ENCODE measurements at places on chromosomes 7 and 10.
A peak's percentile ranks its signal among the peaks of the same experiment; 100 is the strongest.

- DNase-seq = no peak
Observed at GRCh38 chr7:68529221-68529620, 1069.1 kb upstream of the AUTS2 start.

DNA sequence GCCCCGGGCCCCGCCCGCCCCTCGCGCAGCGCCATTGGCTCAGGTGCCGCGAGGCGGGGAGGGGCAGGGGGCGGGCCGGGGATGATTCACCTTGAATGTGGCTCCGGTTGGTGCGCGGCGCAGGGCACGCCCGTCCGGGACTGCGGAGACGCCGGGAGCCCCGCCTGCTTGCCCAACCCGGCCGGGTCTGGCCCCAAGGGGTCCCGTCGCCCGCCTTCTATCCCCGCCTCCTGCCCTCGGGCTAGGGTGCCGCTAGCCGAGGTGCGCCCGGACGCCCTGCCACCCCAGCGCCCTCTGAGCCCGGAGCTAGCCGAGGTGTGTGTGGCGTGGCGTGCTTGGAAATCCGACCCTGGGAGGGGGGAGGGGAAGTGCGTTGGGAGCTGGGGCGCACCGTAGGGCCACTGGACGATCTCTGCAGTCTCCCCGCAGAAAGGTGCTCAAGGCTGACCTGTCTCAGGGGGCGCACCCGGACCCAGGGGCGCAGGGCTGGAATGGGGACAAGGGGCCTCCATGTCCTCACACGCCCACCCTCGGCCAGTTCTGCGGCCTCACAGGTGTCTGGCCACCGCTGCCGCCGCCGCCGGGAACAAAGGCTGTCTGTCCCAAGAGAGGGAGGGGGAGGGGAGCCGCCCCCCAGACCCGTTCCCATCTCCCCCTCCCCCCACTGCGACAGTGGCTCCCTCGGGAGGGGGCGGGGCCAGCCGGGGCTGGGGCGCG is 168.9 kb downstream of the NRF1 start:
- peak; percentile 51 for DNase-seq

DNA sequence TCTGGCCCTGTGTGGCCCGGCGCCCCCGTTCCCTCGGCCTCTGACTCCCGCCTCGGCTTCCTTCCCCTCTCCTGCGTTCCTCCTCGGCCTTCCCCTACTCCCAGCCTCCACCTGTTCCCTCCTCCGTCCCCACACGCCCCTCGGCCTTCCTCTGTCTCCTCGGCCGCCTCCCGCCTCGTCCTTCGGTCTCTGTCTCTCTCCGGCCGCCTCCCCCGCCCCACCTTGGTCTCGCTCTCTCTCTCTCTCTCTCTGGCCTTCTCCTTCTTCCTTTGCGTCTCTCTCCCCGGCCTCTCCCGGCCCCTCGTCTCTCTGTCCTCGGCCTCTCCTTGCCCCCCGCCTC is 588 bp downstream of the GET4 start:
- DNase-seq = no peak

GRCh38 chr10:110398419-110399105 is 93.8 kb upstream of the SMNDC1 start:
- DNase-seq = no peak

DNA sequence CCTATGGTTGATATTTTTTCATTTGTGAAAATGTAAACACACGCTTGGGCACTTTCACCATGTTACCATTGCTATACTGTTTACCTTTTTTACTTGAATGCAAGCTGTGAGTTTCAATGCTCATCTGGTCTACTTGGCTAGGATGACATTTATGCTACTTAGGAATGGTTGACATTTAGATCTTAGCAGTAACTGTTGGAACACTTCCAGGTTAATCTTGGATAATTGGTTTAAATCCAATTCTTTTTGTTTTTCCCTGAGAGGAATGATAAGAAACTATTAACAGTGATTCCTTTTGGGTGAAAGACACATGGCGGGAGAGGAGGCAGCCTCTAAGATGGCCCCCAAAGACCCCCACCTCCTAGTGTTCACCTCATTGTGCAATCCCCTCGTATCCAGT is 51.4 kb upstream of the AMPH start:
- DNase-seq = no peak

- no peak for DNase-seq
Observed at GRCh38 chr7:100574362-100575205, 884 bp upstream of the SAP25 start.

DNA sequence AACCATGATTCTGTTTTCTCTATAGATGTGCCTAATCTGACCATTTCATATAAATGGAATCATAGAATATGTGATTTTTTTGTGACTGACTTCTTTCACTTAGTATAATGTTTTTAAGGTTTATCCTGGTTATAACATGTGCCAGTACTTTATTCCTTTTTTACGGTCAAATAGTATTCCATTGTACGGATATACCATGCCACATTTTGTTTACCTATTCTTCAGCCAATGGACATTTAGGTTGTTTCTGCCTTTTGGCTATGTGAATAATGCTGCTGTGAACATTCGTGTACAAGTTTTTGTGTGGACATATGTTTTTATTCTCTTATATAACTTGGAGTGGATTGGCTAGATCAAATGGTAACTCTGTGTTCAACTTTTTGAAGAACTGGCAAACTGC is 178.3 kb upstream of the TCF7L2 start:
- no peak for DNase-seq

- DNase-seq = no peak
Observed at GRCh38 chr10:82874671-82875070, 999.7 kb downstream of the NRG3 start.

DNA sequence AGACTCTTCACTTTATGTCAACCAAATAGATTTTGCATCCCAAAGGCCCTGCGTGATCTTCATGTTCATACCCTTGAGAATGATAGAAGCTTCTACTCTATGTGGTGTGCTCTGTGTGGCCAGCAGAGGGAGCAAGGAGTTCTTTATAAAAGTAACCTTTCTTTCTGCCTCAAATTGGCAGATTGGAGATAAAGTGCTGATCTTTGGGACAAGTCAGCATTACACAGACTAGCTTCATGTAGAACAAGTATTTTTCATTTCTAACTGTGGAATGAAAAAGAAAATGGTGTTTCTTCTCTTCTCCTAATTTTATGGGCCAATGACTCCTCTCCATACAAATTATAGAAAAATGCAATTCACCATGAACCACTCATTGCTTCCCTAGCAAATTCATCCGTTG is 1214.1 kb downstream of the SORCS1 start:
- no peak for DNase-seq

DNA sequence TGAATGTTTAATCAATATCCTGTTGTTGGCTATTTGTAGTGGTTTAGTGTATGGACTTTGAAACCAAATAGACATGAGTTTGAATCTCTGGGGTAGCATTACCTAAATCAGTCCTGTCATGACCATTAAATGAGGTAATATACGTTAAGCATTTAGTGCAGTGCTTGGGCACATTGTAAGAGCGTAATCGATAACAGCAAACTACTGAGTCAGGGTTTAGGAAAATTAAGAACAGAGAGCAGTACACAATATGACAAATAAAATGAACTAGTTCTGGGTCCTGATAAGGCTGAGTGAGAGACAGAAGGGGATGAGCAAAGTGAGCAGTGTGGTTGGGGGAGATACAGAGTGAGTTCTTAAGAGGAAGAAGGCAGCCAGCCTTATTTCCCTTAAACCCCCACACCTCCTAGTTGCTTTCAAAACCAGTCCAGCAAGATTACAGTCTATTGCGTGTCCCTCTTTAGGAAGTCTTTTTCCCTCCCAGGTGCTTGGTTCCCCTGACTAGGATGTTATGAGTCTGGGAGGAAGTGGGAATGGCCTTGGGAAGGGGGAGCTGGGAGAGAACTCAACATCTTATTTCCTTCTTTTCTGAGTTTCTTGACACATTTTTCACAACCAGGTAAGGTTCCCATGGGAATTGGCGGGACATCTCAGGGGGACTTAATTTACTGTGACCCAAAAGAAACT is 171.0 kb downstream of the SND1 start:
- no peak for DNase-seq

- no peak for DNase-seq
Observed at GRCh38 chr10:113093188-113094113, 143.4 kb downstream of the TCF7L2 start.

- no peak for DNase-seq
Observed at GRCh38 chr10:110399106-110399964, 94.6 kb upstream of the SMNDC1 start.

- DNase-seq = no peak
Observed at GRCh38 chr10:47406870-47407691, 23.0 kb upstream of the ZNF488 start.

DNA sequence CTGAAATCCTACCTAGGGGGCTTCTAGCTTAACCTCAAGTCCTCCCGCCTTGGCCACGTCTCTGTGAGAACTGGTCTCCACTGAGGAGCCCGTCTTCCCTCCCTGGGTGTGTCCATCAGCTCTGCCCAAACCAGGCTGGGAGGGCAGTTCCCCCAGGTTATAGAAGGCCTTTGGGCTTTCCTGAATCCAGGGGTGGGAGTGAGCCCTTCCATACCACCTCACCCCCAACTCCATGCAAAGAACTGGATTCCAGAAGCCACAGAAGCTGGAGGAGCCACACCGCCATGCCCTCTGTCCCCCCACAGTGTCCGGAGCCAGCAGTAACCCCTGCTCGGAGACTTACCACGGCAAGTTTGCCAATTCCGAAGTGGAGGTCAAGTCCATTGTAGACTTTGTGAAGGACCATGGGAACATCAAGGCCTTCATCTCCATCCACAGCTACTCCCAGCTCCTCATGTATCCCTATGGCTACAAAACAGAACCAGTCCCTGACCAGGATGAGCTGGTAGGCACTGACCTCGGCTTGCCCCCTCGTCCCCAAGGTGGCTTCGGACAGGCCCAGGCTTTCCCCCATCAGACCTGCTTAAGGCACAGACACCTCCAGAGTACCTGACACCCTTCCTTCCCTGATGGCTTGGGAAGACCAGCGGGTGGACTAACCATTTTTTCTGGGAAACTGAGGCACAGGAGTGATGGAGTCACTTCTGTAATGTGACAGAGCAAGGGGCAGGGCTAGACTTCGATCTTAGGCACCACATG is 4.7 kb downstream of the CPA1 start:
- DNase-seq = no peak

GRCh38 chr7:131529179-131529578 is 27.2 kb downstream of the PODXL start:
- DNase-seq = no peak

- DNase-seq = no peak
Observed at GRCh38 chr7:30915005-30915601, 3.5 kb downstream of the AQP1 start.

GRCh38 chr10:94146313-94146712 is 152.6 kb downstream of the PLCE1 start:
- no peak for DNase-seq

DNA sequence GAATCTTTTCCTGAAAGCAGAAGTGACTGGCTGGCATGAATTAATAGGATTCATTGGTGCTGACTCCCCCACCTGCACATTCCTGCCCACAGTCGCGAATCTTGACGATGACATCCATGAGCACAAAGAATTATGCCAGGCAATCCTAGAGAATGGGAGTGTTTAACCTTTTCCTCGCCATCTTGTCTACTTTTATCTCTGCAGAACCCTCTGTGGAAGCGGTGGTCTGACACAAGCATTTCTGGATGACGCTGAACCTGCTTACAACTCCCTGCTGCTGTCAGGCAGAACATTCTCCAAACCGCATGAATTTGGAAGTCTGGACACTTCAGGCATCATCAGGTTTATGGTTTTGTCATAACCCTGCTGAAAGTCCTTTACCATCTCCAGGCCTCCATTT is 36.5 kb downstream of the KLF6 start:
- no peak for DNase-seq

DNA sequence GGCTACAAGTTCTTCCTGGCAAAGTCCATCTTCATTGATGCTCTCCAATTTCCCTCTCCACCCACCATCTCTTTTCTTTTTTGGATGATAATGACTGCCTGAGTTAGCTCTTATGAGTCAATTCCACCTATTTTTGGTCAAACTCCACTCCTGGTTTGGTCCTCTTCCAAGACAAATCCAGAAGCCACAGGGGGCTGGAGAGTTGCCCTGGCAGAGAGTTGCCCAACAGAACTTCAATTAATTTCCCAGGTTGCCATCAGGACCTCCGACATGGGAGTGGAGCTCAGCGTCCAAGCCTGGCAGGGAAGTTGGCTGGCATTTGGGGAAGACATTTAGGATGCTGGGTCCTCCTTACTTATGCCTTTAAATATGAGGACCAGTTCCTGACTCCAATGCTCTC is 29.2 kb upstream of the KCNMA1 start:
- DNase-seq = no peak

GRCh38 chr10:110496553-110497437 is 912 bp upstream of the DUSP5 start:
- no peak for DNase-seq

DNA sequence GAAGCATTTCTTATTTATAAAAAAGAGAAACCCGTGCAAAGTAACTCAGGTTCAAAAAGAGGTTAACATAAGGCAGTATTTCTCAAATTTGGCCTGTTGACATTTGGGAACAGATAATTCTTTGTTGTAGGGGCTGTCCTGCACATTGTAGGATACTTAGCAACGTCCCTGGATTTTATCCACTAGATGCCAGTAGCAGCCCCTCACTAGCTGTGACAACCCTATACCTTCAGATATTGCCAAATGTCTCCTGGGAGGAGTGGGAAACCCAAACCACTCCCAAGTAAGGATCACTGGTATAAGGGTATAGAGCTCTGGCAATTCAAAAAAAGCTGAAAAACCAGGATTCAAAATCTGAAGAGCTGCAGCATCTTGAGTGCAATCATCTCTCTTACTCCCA is 202.3 kb upstream of the PRKCQ start:
- no peak for DNase-seq

GRCh38 chr7:67713451-67714056 is 716.9 kb downstream of the TYW1 start:
- DNase-seq = no peak

- no peak for DNase-seq
Observed at GRCh38 chr7:108079648-108080591, 50.2 kb downstream of the LAMB4 start.

DNA sequence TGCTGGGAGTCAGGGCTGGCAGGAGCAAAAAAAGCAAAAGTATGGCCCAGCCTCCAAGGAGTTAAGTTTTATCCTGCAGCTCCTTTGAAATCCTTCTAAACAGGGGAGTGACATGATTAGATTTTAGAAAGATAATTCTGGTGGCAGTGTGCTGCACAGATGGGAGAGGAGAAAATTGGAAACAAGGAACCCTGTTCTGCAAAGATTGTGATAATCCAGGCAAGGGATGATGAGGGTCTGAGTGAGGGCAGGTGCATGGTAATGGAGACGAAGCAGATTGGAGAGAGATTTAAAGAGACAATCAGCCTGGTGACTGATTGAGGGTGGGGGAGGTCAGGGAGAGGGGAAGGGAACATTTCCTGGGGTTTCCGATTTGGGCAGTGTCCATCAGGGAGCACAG is 444.7 kb upstream of the PODXL start:
- no peak for DNase-seq

GRCh38 chr10:103727546-103727963 is 127.8 kb downstream of the SH3PXD2A start:
- DNase-seq = no peak

DNA sequence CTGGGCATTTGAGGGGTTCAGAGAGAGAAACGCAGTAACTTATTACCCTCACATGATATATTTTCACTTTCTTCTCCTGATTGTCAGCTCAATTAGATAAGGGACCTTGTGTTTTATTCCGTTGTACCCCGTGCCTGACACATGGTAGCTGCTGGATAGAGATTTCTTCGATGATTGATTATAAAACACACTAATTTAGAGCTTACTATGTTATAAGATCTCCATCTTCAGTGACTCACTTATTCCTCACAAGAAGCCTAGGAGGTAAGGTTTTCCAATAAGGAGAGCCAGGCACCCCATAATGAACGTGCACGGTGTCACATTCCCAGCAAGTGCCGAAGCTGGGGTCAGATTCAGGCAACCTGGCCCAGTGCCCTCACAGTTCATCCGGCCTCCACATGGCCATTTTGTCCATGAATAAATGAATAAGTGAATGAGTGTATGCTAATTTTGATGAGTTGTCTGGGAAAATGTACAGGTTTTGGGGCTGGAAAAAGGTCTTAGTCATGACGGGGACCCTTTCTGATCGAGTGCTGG is 138.1 kb upstream of the CDCA7L start:
- no peak for DNase-seq

Measured in memory B cell (primary cell).